ENCODE measurements at places on chromosomes 6 and 20.
A peak's percentile ranks its signal among the peaks of the same experiment; 100 is the strongest.

- no peak for DNase-seq
Observed at GRCh38 chr6:68633972-68634725, 933 bp upstream of the ADGRB3 start.

- DNase-seq = no peak
Observed at GRCh38 chr6:71481011-71481410, 192.4 kb downstream of the OGFRL1 start.

GRCh38 chr6:154515826-154516225 is 5.3 kb upstream of the CNKSR3 start:
- DNase-seq = no peak

DNA sequence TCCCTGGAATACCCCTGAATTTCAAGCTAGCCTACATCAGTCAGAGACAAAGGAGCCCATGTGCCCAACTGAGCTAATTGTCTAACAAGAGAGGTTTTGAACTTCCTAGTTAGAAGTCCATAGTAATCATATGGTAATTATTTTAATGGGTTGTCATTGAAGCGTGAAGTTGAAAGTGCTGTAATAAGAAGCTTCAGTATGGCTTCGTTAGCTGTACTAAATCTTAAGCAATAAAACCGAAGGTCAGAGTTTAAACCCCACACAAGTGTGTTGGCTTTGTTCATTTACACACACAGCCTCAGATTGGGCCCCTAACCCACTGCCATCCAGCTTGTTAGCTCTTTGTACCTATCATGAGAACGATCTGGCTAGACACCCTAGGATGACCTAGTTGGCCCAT is 195.6 kb upstream of the RIN2 start:
- no peak for DNase-seq

DNA sequence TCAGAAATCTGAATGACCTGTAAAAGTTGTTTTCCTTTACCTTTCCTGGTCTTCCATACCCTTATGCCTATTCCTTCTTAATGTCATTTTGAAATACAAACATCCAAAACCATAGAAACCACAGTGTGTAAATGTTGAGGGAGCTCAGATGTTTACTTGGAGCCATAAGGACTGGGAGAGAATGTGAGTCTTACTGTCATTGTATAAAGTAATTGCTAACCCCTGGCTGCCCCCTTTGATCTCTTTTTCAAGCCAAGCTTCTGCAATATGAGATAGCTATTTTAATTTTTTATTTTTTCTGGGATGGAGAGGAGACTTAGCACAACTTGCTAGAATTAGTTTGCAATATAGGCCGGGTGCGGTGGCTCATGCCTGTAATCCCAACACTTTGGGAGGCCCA is 124.4 kb upstream of the AKIRIN2 start:
- DNase-seq = no peak

GRCh38 chr6:44190715-44191114 is 26.0 kb upstream of the MYMX start:
- DNase-seq = no peak

- no peak for DNase-seq
Observed at GRCh38 chr6:36685166-36685924, 6.8 kb downstream of the CDKN1A start.

- DNase-seq = peak; percentile 75
Observed at GRCh38 chr6:157221049-157221816, 102.1 kb downstream of the TMEM242 start.

DNA sequence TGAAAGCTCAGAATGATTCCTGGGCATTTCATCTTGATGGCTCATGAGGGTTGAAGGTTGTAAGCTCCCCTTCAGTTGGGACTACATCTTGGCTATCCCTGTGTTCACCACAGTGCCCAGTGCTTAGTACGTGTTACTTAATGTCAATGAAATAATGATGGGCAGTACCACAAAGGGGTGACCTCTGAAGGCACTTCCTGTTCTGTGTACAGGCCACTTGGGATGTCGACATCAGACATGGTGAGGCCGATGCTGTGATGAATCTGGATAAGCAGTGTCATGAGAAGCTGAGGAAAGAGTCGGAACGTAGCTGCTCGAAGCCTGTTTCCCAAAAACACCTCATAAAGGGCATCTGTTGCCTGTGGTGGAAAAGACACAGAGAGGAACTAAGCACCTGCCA is 27.6 kb upstream of the RBL1 start:
- DNase-seq = no peak

GRCh38 chr6:123810948-123811347 is 7.3 kb downstream of the NKAIN2 start:
- no peak for DNase-seq

DNA sequence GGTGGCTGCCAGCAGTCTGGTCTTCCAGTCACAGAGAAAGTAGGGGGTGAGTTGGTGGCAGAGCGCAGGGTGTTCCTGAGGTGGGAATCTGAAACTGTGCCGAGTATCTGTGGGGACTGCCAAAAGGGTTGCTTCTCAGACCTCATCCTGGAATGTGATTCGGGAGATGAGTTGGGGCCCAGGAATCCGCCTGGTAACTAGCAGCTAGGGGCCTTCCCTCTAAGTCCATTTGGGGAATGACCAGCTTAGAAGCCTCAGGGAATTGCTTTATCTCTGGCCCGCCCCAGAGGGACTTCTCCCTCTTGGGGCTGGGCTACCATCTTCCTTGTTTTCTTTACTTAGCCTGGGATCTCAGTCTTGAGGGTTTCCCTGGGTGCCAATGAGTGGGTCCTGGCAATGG is 49.6 kb downstream of the MOCS1 start:
- no peak for DNase-seq

DNA sequence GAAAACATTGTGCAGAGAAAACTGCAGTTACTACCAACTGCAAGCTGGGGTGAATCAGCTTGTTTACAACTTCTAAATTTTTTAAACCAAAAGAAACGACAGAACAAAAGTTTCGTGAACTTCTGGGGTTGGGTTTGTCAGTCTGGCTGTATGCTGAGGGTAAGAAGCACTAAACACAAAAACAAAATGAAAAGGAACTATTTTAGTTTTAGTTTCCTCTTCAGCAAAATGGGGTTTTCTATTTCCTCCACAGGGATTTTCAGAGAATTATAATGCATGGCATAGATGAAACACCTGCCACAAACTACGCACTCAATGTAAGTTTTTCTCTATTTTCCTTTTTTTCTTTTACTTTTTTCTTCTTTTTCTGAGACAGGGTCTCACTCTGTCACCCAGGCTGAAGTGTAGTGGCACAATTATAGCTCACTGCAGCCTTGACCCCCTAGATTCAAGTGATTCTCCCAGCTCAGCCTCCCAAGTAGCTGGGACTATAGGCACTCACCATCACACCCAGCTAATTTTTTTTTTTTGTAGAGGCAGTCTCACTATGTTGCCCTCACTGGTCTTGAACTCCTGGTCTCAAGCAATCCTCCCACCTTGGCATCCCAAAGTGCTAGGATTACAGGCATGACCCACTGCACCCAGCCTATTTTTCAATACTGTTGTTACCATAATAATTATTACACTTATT is 40.6 kb downstream of the CGA start:
- no peak for DNase-seq

DNA sequence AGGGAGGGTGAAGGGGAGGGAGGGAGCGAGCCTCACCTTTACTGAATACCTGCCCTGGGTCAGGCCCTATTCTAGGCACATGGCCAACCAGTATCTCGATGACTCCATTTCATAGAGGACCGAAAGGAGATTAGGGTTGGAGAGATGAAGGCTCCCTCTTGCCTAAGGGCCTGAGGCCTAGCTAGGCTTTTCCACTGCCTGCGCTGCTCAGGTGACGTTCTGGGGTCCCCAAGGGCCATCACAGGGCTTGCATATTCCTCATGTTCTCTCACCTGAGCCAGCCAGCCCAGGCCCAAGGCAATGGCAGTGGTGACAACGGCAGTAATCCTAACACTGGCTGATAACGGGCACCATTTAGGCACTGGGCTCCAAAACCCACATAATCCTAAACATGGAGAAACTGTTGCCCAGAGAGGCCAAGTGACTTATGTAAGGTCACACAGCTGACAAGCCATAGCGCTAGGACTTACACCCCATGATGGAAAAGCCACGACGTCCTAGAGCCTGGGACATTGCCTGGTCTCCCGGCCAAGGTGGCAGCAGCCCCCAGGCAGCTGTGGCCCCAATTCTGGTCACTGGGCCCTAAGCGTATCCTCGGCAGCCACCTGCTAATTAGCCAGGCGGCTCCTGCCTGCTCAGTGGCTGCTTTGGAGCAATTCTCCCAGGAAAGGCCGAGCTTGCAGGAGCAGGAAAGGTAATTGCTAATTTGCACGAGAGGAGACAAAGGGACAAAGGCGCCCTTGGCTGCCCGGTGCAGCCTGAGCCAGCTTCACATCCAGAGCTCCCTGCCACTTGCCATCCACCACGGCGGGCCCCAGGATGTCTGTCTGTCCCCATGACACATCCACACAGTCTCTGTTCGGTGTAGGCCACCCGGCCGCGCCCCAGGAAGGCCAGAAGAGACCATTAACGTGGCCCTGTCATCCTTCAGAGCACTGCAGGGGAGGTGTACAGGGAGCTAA is 21.5 kb downstream of the NOL4L start:
- DNase-seq = no peak

DNA sequence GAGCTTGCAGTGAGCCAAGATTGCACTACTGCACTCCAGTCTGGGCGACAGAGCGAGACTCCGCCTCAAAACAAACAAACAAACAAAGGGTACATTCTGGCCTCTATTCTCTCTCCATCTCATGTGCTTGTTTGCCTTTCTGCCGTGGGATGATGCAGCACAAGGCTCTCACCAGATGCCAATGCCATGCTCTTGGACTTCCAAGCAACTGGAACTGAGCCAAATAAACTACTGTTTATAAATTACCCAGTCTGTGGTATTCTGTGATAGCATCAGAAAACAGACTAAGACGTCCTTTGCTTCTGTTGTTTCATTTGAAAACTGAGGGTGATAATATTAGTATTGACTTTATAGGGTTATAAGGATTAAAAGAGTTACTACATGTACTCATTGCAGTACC is 3.6 kb upstream of the BRD2 start:
- DNase-seq = no peak

GRCh38 chr20:9225879-9226278 is 157.0 kb downstream of the PLCB4 start:
- no peak for DNase-seq

DNA sequence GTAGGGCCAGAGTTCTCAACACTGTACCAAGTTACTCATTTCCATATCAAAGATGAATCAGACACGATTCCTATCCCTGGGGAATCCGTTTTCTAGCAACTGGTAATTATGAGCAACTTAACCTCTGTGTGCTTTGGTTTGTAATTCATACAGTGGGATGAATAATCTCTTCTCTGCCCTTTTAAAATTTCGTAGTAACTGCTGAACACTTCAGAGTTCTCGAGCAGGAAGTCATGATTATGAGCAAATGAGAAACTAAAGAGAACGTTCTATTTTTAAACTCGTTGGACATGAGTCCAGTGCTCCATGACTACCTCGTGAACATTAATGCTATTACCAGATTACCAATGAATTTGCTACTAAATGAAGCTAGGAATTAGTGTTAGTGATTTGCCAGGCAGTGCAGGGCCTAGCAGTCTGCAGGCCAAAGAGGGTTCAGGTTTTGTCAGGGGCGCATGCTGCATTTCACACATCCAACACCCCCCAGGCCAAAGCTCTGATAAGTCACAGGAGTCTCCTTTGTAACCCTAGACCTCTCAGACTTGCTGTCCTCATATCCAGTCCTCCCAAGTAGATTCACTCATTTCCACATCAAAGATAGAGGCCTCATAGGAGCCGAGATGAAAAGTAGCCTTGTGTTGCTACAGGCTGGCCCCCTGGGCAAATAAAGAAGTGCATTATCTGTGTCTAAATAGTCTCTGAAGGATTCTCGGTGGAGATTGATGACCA is 45.8 kb upstream of the VSTM2L start:
- no peak for DNase-seq

- no peak for DNase-seq
Observed at GRCh38 chr6:33665957-33666356, 44.8 kb downstream of the ITPR3 start.

- no peak for DNase-seq
Observed at GRCh38 chr20:46581391-46581790, 30.9 kb upstream of the OCSTAMP start.

GRCh38 chr6:4727217-4727616 is 49.0 kb upstream of the CDYL start:
- DNase-seq = no peak

- DNase-seq = no peak
Observed at GRCh38 chr20:20440886-20441658, 73.2 kb downstream of the INSM1 start.

- DNase-seq = no peak
Observed at GRCh38 chr6:89564752-89565427, 73.7 kb downstream of the LYRM2 start.

GRCh38 chr6:13355043-13355945 is 27.0 kb upstream of the TBC1D7 start:
- no peak for DNase-seq

GRCh38 chr20:37480919-37481318 is 40.1 kb upstream of the NNAT start:
- DNase-seq = no peak

DNA sequence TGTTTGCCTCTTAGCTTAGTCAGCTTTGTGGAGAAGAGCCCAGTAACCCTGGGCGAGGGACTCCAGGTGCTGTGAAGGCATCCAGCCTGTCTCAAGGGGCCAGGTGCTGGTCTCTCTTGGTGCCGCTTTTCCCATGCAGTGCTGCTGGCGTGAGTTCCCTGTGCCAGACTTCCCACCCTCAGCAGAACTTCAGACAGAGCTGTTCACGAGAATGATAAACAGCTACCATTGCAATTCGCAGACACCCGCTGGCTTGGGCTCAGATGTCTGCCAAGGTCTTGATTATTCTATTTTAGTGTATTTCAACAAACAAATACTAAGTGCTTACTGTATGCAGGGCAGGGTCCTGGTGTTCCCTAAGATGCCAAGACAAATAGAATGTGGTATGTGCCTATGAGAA is 57.7 kb downstream of the RNF217 start:
- DNase-seq = no peak

- no peak for DNase-seq
Observed at GRCh38 chr6:27868311-27868710, 43.9 kb downstream of the OR2B2 start.
